ENCODE measurements at places on chromosomes 7 and 10.

DNA sequence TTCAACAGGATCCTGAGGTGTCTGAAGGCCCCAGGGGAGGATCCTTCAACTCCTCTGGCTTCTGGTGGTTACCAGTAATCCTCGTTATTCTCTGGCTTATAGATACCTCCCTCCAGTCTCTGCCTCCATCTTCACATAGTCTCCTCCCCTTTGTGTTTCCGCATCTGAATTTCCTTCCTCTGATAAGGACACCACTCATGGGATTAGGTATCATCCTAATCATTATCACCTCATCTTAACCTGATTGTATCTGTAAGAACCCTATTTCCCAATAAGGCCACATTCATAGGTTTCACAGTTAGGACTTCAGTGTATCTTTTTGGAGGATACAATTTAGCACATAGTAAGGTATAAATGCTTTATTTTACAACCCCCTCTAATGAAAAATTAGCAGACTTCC lies 1189.2 kb downstream of the CNTNAP2 start:
- DNase-seq = no peak

DNA sequence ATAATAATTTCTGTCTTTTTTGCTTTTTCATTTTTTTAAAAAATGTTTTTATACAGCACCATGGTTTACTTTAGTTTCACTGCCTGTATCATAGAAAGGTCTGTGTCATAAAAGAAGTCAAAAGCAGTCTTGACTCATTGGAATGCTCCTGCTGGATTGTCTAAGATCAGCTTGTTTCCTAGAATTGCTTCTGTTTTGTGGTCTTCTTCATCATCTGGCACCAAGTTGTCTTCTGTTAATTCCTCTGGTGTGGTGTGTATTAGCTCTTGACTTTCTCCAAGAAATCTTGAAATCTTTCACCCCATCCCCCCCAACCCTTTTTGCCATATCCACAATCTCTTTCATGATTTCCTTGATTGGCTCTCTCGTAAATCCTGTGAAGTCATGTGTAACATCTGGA lies 250.3 kb upstream of the CXCL12 start:
- no peak for DNase-seq

DNA sequence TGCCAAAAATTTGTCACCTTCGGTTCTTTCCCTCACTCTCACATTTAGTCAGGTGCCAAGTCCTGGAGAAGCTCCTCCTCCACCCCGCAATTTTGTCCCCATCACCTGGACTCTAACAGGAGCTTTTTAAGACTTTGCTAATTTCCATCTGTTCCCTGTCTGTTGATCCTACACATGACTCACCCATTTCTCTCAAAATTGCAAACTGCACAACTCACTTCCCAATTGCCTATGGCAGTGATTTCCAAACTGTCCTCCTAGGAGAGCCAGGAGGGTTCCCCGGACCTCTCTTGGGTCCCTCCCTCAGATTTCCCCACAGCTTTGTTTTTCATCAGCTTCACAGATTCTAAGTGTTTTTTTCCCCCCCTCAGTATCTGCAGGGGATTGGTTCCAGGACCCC lies 120.3 kb downstream of the WNT2 start:
- DNase-seq = no peak

DNA sequence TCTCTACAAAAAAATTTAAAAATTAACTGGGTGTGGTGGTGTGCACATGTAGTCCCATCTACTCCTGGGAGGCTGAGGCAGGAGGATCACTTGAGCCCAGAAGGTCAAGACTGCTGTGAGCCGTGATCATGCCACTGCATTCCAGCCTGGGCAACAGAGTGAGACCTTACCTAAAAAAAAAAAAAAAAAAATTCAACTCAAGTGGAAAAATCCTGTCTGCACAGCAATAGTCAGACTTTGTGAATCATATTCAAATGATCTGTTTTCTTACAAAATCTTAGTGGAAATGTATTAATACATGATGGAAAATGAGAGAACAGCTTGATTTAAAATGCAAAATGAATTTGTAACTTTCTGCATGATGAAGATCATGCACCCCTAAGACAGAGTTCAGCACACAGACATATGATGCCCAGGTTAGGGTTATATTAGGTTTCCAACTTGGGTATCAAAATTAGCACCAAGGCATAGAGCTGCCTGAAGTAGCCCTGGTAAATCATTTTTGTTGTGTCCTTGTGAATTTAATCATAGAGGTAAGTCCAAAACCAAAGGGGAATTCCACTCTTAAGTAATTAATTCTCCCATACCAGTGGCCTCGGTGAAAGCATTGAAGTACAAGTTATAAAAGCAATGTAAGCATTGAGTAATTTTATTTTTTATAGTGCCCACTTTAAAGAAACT lies 93.8 kb downstream of the ADD3 start:
- no peak for DNase-seq

DNA sequence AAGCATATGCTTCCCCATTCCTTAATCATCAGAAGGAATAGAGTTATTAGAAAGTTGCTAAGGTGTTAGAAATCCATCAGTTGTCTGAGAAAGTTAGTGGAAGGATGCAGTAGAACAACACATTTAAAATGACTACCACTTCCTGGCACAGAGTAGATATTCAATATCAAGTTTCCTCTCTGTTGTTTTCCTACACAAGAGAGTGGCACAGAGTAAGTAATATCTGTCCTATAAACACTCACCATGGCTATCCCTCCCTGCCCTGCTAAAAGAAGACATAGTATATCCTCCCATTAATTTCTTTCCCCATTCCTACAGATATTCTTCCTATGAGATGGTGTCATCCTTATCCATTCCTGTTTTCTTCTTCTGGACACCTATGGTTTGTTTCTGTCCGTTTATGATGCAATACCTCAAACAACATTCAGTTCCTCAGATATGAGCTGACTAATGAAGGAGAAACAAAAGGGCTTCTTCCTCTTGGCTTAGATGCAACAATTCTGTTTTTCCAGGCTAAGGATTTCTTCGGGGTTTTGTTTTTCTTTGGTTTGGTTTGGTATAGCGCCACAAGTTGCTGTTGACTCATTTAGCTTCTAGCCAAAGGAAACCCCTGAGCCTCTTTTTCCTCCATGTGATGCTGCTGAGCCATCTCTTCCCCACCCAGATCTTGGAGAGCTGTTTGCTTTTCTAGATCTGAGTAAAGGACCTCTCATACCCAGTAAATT lies 32.9 kb upstream of the BPGM start:
- peak; percentile 27 for DNase-seq

GRCh38 chr7:24502135-24502488 lies 71.1 kb upstream of the PALS2 start:
- DNase-seq = no peak

GRCh38 chr10:98270073-98270740 lies 2.2 kb upstream of the LOXL4 start:
- DNase-seq = no peak
